Putamen (tissue), 1 donor: ENCODE measurements at places on chromosomes 3 and 15.

GRCh38 chr3:198071602-198072287 is 111.7 kb downstream of the LMLN start:
- no peak for DNase-seq

DNA sequence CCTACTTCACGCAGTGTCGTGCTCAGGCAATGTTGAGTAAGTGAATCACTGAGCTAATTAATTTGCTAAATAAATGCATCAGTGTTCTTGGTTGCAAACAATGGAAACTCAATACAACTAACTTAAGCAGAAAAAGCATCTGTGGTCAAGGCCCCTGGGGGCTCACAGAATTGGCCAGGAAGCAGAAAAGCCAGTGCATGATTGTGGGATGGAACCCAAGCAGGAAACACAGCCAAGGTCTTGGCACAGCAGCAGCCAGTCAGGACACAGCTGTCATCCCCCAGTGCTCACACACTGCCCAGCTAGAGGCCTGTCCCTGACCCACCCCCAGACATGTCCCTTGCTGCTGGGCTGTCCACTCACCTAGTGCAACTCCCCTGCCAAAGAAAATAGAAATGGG is 85.9 kb downstream of the AQP9 start:
- DNase-seq: no peak

GRCh38 chr15:40065166-40065565 is 26.2 kb upstream of the SRP14 start:
- no peak for DNase-seq

DNA sequence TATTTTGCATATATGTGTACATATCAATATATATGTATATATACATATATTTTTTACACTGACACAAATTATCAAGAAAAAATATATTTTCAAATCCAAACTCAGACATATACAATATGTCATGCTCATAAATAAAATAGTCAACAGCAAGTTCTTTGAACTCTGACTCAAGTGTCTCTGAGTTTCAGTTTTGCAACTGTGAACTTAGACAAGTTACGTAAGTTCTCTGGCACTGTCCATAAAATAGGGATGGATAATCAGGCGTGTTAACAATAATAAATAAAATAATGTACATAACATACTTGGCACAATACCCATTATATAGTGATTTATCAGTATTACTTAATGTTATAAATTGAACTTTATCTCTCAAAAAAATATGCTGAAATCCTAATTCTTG is 12.1 kb upstream of the XRN1 start:
- no peak for DNase-seq

GRCh38 chr3:30604093-30604492 is 2.3 kb upstream of the TGFBR2 start:
- DNase-seq: no peak

- no peak for DNase-seq
Measured at GRCh38 chr3:55543181-55543614, 56.1 kb upstream of the WNT5A start.

DNA sequence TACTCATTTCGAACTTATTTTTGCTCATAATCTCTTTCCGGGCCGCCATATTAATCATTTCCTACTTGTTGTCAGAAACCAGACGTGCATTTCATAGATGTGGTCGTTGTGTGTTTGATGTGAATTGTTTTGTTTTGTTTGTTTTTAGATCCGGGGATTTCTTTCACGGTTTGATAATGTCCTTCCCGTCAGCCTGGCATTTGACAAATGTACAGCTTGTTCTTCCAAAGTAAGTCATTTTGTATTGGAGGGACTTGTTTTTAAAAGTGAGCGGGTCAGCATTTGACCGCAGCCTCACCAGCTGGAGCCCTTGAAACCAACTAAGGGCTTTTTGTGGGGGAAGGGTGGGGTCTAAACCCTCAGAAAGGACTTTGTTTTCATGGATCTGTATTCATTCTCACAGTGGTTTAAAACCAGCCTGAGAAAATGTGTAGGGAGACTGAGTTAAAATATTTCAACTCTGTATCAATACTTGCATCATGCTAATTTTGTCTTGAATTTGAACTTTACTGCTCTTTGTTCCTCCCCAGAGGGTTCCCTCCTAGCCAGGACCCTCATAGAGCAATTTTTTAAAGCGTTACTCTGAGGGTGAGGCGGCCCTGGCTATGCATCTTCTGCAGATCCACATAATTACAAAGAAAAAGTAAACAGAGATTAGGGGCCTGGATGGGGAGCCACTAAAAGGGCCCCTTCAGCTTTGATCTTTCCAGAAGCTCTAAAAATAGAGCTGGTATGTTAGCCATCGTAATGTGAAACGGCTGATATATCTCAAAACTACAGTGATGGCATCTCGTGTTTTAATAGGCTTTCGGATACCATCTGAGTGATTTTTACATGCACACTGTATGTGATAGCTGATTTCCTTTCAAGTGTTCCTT is 107.9 kb downstream of the ATG7 start:
- DNase-seq: no peak

GRCh38 chr3:131835906-131836305 is 198.9 kb downstream of the CPNE4 start:
- no peak for DNase-seq

DNA sequence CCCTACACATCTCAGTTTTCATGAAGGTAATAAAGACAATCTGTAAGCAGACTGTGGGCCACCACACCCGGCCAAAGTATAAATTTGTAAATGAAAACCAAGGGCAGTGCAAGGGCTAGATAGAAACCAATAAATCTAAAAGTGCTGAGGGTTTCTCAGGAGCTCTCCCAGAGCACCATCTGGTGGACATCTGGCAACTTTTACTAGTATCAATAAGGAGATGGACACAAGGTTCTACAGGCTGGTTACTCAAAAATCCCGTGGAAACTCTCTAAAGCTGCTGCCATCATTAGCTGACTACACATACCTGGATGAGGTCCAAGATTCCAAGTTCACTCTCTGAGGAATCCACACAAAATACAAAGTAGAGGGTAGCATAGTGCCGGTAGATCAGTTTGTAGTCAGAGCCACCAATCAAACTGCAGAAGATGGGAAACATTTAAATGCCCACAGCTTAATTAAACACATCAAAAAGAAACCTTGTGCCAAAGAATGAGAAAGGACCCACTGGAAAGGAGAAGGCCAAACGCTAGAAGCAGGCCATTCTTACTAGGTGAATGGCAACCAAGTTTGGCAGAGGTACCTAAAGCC is 5.5 kb downstream of the AP3S2 start:
- no peak for DNase-seq
